ENCODE measurements at places on chromosomes 7 and 10.

GRCh38 chr7:20787660-20788419, 1.2 kb upstream of the SP8 start:
- DNase-seq, result no peak

GRCh38 chr7:149126662-149127266, 640 bp upstream of the ZNF425 start:
- DNase-seq, result peak; percentile 32

DNA sequence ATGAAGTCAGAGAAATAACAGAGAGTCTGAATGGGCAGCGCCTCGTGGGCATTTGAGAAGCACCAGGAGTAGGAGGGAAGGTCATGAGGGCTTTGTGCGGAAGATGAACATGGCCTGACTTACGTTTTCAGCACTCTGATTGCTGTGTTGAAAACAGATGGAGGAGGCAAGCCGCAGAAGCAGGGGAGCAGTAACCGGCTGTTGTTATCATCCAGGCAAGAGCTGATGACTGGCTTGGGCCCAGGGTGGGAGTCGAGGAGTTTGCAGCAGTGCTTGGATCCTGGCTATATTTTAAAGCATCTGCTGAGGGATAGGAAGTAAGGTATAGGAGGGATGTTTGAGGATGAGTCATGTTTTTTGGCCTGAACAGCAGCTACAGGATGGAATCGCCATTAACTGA, 12.7 kb upstream of the PDLIM1 start:
- no peak for DNase-seq

GRCh38 chr7:69173846-69174245, 424.4 kb upstream of the AUTS2 start:
- no peak for DNase-seq

- DNase-seq, result no peak
Measured at GRCh38 chr7:21542891-21543527, at the start of gene DNAH11. TSS of gene DNAH11 (plus strand) at chr7:21543039. CDS start at chr7:21543246, 207 bp downstream.

DNA sequence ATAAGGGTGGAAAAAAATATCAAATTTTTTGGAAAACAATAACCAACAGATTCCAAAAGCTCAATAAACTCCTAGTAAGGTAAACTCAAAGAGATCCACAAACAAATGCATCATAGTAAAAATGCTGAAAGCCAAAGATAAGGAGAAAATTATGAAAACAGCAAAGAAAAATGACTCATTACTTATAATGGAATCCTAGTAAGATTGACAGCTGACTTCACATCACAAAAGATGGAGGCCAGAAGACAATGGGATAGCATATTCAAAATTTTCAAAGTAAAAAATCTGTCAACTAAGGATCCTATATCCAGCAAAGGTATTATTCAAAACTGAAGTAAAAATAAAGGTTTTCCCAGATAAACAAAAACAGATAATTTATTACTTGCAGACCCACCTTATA, 183.4 kb upstream of the VIPR2 start:
- no peak for DNase-seq

DNA sequence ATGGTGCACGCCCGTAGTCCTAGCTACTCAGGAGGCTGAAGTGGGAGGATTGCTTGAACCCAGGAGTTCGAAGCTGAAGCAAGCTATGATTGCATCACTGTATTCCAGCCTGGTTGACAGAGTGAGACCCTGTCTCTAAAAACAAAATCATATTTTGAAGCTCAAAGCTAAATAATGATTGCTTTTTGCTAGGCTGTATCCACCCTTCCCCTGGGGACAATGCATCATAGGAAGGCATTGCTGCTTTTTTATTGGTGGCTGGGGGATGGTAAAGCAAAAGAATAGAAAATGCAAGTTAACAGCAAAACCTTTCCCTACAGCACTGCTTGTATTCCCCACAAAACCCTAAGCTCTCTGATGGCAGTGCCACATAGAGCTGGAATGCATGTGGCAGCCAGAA, 107.5 kb upstream of the WAC start:
- no peak for DNase-seq

GRCh38 chr10:97575127-97575668, 2.6 kb downstream of the ANKRD2 start:
- no peak for DNase-seq

DNA sequence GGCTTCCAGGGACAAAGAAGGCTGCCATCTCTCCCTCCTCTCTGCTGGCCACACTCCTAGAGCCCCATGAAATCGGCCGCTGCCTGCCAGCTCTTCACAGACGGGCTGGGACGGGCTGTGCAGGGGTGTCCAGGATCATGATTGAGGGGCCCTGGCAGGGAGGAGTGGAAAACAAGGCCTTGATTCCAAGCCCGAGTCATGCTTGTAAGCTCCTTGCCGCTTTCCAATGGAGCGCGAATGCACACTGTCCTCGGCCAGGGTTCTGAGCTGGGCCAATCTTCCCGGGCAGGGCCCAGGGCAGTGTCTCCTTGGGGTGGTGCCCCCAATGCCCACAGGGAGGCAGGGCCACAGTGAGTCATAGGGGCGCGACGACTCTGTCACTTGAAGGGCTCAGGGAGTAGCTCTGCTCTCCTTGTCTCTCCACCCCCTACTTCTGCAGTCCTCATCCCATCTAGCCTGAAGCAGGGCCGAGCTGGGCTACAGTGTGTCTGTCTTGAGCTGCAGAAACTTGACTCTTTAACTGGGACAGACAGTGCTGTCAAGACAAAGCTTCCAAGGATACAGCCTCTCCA, 186.2 kb upstream of the SVIL start:
- no peak for DNase-seq

DNA sequence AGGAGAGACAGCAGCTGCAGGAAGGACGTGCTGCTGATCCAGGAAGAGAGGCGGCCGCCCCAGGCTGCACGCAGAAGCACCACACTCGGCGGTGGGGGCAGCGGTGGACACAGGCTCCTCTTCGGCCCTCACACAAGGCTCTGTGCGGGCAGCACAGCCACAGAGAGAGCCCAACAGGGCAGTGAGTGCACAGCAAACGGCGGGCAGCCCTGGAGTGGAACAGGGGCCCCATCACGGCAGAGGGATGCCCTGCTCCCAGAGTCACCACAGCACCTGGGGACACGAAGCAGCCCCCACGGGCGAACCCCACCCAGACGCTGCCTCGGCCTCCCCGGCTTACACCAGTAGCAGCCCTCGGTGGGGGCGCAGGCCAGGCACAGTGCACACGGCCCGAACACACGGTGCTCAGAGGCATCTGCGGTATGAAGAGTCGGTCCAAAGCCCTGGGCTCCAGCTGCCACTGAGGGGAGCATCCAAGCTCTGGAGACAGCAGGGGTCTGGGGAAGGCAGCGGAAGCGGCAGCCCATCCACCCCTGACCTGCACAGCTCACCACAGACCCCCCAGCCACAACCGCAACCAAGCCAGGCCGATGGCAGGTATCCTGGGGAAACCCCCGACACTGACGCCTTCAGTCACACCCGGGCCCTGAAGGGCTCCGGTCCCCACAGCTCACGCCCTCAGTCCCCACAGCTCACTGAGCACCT, 16.8 kb downstream of the NUDT1 start:
- DNase-seq, result no peak

- no peak for DNase-seq
Measured at GRCh38 chr7:68420342-68421192, 1177.7 kb upstream of the AUTS2 start.

- no peak for DNase-seq
Measured at GRCh38 chr7:38334163-38334562, 60.7 kb upstream of the TARP start.

Measured in stimulated activated CD8-positive, alpha-beta memory T cell treated with anti-CD3 and anti-CD28 coated beads, Interleukin-2, amount 100 ng/mL, for 1 hour (primary cell).